ENCODE measurements at places on chromosomes 3 and 15. TPM values are rescaled to one million over a fixed set of nuclear protein-coding genes. Genes with fewer than 3 reads are reported as not detected.

GRCh38 chr3:74824366-74824765, 209.9 kb upstream of the CNTN3 start:
- DNase-seq = no peak

DNA sequence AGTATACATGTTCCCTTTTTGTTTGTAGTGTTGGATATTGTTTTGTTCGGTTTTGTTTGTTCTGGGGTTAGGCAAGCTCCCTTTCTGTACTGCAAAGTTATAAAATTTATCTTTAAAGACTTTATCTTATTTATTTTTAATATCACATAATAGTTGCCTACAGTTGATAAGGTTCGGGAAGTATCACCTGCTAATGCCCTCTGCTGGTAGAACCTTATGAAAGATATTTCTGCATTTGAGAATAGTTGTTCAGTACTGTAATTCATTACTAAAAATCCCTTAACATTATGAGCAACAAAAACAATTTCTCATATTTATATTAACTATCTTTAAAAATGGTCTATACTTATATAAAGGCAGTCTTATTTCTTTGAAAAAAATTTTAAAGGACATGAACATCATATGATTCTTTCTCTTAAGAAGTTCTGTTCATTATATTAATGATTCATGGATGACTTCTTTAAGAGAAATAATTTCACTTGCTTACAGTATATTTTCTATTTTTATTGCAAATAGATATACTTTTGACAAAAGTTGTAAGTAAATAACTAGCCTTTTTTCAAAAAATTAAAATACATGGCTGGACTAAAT, 1126.8 kb downstream of the SI start:
- no peak for DNase-seq

GRCh38 chr3:159813822-159814531, 174.7 kb upstream of the IL12A start:
- peak; percentile 28 for DNase-seq

DNA sequence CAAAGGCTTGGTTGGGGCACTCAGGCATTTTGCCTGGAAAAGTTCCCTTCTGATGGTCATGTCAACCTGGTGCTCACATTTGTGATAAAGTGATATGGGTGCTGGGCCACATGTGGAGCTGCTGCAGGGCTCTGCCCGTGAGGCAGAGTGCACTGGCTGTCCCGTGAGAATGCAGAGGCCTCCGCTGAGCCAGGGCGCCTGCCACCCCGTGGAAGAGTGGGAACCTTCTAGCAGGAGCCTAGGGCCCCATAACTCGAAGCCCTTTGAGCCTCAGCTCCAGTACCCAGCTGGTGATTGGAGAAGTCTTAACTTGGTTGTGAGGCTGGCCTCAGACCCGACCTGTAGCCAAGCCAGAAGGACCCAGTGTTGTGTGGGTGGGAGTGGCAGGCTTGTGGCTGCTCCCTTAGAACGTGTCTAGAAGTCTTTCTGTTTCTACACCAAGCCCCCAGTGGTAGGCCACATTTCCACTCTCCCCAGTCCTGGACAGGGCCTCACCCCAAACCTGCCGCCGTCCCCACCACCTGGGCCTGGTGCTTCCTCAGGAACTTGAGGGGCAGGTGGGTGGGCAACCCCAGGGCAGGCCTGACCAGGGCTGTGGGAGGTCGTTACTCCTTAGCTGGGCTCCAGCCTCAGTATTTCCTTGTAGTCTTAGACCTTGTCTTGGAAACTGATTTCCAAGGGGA, 19.7 kb downstream of the SEC61A1 start:
- DNase-seq = no peak

- DNase-seq = no peak
These were observed 32.2 kb upstream of the ST8SIA2 start for GRCh38 chr15:92361321-92362000.

DNA sequence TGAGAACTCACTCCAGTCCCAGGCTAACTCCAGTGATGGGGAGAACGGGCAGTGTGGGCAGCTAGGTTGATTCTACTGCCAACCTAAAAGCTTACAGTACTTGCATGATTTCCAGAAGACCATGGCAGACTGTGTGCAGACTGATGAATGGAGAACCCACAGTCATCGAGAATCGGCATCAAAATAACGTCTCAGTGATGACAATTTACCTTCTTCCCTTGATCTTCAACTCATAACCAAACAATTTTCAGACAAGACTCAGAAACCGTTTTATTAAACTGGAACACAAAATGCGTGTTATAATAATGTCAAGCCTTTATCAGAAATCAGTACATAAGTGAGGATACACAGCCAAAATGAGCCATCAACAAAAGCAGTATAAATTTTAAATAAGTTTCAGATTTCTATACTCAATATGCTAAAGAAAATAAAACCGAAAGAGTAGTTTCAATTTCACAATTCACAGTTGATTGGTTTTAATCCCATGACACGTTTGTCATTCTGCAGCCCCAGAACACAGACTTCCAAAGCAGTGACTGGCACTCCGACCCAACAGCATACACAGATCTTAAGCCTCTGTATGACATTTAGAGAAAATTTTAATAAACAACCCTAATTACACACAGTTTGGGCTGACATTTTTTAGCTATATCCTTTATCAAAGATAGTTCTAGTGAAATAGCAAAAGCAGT, 54.5 kb downstream of the ZMAT3 start:
- DNase-seq = no peak

DNA sequence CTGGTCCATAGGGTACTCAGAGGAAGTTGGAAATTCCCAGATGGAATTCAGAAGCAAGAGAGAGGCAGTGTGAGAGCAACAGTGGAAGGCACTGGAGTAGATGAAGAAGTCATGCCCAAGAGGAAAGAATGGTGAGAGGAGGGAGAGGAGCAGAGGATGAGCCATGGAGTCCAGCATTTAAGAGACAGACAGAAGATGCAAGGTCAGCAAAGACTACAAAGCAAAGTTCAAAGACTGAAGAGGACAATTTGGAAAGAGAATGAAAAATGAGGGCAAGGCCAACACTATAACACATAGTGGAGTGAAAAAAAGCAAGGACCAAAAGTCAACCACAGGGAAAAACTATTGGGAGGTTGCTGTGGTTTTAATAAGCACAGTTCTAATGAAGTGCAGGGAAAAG, 178.7 kb downstream of the SSR3 start:
- DNase-seq = no peak

DNA sequence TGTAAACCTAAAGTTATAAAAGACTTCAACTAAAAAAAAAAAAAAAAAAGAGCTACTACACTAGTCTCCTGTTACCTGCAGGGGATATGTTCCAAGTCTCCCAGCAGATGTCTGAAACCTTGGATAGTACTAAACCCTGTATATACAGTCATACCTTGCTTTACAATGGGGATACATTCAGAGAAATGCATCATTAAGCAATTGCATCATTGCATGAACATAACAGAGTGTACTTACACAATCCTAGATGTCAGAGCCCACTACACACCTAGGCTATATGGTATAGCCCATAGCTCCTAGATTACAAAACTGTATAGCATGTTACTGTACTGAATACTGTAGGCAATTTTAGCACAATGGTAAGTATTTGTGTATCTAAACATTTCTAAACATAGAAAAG, 119.1 kb downstream of the GMPS start:
- DNase-seq = no peak

DNA sequence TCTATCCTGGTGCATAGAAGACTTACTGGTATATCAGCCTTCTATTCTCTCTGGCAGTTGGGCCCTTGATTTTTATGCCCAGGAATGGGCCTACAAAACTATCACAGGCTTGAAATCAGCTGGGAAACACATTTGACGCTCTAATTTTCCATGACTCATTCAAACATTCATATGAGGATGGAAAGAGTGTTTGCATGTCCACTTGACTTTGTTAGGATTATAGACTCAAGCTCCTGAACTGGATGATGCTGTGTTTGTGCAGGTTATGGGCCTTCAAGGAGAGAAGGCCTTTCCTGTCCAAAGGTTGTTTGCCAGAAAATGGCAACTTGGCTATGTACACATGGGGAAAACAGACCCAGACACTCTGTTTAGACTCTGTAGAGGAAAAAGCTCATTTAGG, 219.9 kb downstream of the GAP43 start:
- no peak for DNase-seq

GRCh38 chr3:100556673-100557310, 52.6 kb upstream of the ADGRG7 start:
- peak; percentile 96 for DNase-seq

- no peak for DNase-seq
These were observed 433.8 kb upstream of the CBLB start for GRCh38 chr3:106302451-106303221.

DNA sequence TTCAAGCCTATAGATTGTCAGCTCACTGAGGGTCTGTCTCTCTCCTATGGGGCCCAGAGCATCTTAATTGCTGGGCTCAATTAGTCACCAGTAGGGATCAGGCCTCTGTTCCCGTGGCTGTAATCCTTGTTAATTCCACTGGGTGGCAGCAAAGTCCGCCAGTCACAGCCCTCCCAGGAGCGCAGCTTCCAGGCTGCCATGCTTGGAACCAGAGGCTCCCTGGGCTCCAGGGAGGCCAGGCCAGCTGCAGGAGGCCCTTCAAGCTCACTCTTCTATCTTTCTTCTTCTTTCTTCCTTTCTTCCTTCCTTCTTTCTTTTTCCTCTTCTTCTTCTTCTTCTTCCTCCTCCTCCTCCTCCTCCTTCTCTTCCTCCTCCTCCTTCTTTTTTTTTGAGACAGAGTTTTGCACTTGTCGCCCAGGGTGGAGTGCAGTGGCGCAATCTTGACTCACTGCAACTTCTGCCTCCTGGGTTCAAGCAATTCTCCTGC, 14.4 kb downstream of the RNU5B-1 start:
- DNase-seq = peak; percentile 70

DNA sequence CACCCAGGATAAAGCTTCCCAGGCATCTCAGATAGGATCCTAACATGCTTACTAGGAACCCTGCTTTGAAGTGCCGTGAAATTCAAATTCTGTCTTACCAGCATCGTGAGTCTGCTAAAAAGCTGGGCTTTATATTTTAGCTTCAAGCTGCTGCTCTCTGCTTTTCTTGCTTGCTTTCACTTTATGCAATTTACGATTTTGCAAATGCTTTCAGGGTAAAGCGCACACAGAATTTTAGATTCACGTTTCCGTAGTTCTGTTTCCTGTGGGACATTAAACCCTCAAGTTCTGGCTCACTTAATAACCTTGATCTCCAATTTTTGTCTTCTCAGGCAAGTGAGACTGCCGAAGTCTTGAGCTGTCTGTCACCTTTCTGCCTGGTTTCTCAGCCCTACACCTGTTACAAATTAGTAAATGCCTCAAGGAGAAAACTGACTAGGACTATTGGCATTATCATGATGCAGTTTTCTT, 170.5 kb upstream of the TGFBR2 start:
- no peak for DNase-seq

Gene UBE2E2
- total RNA-seq = 32.4 TPM

Gene ROBO2
- not detected for total RNA-seq

Gene CASR
- not detected for total RNA-seq
